ENCODE measurements at places on chromosomes 2 and 18.

DNA sequence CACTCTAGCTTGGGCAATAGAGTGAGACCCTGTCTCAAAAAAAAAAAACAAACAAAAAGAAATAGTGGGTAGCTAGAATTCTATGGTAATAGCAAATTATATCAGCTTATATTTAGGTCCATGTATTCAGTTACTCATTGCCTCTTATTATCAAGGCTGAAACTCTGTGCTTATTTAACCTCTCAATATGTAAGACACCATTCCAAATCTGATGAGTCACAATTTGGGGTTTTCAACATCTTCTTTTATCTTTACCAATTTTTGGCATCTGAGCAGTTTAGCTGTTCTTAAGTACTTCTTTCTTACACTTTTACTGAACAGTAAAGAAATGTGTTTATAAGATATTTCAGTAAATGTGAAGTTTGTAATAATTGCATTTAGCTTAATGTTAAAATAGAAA lies 69.3 kb downstream of the TTC27 start:
- no peak for DNase-seq

DNA sequence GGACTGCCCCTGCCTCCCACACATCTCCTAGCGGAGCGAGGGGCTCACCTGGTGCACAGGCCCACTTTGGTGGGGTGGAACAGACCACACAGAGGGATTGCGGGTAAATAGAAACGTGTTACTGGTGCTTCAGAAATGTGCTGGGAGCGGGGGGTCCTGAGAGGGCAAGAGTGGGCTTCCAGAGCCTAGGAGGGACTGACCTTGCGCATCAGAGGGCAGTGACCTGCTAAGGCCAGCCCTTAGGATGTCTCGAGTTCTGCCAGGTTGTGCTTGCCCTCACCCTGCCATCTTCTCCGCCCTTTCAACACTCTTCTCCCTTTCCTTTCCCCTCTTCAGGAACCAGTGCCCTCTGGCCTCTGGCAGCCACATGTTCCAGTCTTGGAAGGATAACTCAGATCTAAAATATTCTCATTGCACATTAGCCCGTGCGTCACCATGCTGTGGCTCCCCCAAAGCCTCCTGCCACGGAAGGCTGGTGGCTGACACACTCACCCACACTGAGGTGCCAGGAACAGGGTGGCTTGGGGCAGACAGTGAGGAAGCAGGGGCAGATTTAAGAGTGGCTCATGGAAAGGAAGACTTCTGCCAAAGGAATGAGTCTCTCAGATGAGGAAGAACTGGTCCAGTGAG lies 89.6 kb downstream of the MCFD2 start:
- no peak for DNase-seq

DNA sequence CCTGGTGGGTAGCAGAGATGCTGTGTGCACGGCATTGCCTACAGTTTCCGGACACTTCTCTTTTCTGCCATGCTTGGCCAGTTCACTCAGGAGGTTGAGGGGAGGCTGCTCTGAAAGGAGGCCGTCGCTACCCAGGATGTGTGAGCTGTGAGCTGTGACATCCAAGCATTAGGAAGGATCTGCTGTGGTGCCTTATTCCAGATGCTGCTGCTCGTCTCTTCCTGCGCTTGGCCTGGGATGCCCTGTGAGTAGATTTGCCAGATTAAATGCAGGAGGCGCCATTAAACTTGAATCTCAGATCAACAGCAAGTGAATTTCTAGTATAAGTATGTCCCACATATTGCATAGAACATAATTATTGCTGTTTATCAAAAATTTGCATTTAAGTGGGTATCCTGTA lies 124.2 kb upstream of the SIX3 start:
- DNase-seq = no peak

DNA sequence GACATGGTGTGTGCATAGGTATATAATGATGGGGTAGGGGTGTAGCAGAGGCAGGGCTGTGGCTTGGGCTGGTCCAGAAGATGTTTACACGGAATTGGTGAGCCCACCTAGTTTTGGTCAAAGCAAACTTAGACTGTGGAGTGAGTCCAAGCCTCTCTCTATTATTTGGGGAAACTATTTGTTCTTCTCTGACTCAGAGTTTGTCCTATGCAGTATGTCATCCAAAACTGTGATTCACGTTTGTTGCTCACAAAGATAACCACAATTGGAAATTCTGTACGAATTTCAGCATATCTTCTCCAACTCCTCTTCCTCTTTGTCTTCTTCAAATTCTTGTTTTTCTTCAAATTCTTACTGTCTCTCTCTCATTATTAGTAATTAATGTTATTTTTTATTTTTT lies 292.9 kb downstream of the XIRP2 start:
- DNase-seq = no peak

DNA sequence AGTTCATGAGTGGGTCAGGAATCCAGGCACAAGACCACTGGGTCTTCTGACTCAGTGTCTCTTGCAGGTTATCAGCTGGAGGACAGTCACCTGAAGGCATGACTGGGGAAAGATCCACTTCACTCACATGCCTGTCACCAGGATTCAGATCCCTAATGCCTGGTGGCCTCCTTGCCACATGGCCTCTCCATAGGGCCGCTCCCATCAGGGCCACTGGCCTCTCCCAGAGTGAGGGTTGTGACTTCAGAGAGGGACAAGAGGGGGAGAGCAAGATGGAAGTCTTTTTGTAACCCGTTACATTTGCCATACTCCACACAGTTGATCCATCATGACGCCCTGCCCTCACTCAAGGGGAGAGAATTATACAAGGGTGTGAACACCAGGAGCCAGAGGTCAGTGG lies 13.0 kb upstream of the OTOS start:
- no peak for DNase-seq

DNA sequence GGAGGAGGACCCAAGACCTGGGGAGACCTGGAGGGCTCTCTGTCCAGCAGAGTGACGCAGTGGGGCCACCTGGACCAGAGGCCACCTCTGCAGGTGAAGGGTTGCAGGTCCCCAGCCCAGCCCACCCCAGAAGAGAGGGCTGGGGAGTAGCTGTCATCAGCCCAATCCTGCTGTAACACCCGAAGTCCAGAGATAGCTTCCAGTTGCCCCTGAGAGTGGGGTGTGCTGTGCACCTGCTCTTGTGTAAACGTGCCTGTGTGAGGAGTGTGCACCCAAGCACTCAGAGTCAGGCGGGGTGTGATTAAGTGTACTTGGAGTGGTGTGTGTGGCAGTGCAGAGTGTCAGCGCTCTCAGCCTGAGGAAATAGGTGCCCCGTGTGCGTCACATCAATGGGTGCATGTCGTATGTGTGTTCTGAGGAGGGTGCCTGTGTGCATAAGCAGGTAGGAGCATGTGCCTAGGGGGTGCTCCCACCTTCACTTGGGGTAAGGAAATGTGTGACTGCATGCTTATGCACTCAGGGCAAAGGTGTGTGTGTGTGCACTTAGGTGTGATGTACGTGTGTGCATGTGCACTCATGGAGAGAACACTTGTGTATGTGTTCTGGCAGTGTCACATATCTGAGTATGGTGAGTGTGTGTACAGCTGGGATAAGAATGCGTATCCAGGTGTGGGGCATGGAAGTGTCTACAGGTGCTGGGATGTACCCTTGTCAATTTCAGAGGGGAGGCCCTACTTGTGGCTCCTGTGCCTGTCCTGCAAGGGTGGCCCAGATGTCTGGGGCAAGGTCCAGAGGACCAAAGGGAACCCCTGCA lies 672 bp downstream of the ATP6V1B1 start:
- no peak for DNase-seq

- no peak for DNase-seq
Measured at GRCh38 chr2:179050755-179051154, 818 bp upstream of the CCDC141 start.

- no peak for DNase-seq
Measured at GRCh38 chr2:194867328-194867727, 789.7 kb upstream of the SLC39A10 start.

DNA sequence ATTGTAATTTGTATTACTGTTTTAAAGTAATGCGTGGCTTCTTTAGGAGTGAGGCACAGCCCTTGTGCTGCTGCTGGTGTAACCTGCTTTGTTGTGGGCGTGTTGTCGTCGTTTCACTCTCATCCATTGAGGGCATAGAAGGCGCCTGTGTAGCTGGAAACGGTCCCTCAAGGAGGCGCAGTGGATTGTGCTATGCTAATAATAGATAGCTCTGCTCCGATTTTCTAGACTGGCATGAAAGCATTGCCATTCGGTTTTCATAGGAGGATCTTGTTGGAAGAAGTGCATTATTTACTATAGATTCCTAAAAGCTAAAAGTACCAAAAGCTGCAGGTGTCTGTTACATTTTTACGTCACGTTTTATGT lies 17.9 kb downstream of the RAB12 start:
- no peak for DNase-seq

DNA sequence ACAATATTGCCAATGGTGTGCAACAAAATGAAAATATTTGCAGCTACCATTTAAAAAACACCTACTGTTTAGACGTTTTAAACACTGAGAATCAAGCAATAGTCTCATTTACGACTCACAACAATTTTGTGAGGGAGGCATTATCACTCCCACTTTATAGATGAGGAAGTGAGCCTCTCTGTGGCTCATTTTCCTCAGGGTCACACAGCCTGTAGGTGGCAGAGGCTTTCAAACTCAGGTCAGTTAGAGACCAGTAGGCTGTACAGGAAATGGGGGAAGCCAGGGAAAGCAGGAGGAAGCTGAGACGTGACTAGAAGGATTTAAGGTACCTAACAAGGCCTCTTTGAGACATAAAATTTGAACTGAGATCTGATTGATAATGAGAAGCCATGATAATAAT lies 95.0 kb upstream of the ZNF521 start:
- no peak for DNase-seq

- no peak for DNase-seq
Measured at GRCh38 chr2:84940831-84941412, 30.0 kb upstream of the KCMF1 start.

GRCh38 chr2:240568678-240569522 lies 616 bp downstream of the RNPEPL1 start:
- DNase-seq = peak; percentile 7

GRCh38 chr2:65877331-65878010 lies 445.1 kb upstream of the SPRED2 start:
- DNase-seq = no peak

DNA sequence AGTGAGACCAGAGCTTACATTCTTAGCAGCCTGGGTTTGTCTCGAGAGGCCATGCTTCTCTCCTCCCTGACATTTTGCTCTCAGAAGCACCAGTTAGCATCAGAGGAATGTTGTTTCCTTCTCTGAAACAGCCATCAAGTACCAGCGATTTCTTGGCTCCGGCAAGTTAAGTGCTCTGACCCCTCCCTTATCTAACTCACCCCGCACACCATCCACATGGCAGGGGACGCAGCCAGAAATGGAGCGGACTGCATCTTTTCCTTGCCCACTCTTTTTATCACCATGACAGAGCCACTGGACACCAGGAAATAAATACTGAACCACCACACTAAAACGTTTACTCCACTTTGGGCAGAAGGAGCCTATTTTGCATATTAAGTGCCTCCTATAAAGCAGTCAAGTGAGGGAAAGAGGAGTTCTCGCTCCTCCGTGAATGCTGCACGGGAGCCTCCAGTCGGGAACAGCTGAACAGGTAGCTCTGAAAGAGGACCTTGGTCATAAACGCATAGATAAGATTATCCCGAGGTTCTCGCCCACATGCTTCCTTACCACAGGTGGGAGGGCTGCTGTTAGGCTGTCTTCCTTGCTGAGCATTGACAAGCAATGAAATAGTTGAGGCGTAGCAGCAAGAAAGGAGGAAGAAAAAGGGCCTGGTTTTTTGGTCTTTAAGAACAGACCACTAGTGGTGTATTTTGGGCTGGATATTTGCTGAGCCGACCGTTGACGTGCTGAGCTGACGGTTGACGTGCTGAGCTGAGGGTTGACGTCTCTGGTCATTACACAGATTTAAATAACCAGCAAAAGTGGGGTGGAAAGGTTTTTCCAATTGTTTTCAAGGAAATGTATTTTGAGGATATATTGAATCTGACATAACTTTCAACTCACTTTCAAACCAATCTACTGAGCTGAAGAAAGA lies 71.4 kb upstream of the ITGB6 start:
- DNase-seq = no peak

DNA sequence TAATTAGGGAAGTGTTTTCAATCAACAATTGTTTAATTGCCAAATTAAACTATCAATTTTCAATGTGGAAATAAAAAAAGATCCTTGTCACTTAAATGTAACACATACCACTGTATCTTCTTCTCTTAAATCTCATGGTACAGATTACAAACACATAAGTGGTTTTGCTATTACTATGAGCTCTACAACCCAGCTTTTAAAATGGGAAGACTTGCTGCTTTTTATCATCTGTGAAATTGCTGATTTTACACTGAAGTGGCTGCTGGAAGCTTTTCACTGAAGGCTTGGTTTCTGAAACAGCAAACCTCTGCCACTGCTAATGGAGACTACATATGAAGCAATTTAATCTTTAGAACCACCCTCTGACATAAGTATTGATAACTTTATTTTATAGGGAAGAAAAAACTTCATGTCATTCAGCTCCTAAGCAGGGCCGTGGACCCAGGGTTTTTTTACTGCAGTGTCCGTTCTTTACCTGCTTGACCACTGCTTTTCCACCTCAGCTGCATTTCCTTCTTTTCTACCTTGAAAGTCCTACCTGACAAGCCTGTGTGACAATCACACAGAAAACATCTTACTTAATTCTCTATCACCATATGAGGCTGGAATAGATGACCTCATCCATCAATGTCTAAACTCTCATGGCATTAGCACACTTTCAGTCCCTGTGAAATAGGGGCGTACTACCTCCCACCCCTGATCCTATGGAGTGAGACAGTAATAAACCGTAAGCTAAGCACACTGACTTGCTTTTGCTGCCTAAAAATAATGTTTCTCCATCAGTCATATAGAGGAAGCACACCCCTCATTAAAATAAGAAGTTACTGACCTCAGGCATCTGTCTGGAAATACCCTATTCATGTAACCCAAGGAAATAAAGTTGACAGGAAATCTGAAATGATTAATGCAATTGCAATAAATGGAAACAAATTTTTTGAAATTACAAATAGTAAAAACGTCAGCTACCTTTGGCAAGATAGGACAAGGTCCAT lies 19.2 kb upstream of the SLC8A1 start:
- no peak for DNase-seq

- no peak for DNase-seq
Measured at GRCh38 chr18:69885841-69886531, 61.7 kb downstream of the CD226 start.

- DNase-seq = no peak
Measured at GRCh38 chr2:74922592-74923227, 35.7 kb upstream of the POLE4 start.

DNA sequence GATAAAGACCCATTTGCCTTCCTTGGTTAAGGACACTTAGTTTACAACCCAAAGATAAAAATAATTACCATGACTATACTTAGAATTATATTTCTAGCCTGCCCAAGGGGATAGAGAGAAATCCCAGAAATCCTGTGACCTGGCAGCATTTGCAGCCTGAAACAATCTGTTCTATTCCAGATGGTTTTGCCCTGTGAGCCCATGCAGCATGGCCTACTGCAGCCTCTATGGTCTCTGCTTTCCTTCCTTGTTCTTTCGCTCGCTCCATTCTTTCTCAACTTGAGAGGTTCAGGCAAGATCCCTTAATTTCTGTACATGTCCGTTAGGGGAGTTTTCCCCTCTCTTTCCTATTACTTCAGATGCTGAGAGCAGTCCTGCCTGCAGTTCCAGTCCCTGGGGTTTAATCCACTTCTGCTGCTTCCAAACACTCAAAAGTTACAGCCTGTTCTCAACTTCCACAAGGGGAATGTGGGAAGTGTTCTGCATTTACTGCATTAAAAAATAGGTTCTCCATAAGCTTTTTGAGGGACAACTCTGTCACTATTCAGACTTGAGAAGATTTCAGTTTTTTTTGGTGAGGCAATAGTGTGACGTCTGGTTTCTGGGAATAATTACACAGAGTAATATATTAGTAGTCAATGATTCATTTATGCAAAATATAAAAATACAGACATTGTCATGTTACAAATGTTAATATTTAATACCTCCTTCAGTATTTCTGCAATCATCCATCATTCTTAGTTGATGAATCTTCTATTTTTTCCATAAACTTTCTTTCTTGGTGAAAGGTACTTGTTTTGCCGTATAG lies 80.3 kb downstream of the CDCA7 start:
- DNase-seq = no peak
